ENCODE measurements at places on chromosomes 5 and 9. TPM values are rescaled to one million over a fixed set of nuclear protein-coding genes. Genes with fewer than 3 reads are reported as not detected.

The MARCHF3 gene
- 99.6 TPM for total RNA-seq

The ABLIM3 gene
- 19.5 TPM for total RNA-seq

The EXOSC2 gene
- 27.7 TPM for total RNA-seq

The ORM2 gene
- total RNA-seq = not detected
